ENCODE measurements at places on chromosomes 3 and 15.

DNA sequence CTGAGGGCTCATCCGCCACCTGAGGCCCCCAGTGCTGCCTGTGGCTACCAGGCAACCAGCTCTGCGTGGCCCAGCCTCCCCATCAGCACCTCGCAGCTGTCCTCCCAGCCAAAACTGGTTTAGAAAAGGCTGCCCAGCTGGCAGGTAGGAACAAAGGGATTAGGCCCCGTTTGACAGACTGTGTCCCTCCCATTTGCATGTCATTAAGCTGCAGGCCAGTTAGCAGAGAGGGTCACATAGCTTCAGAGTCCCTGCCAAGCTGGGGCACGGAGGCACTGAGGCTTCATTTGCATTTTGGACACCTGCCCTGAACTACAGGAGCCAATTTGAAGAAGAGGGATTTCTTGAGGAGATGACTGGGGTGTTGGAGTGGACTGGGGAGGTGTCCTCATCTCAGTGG, 177.9 kb downstream of the TLE3 start:
- no peaks in the 10 kb centered on the region for H3K27me3 ChIP-seq
- peaks cover 46% of the 10 kb centered on the region for H3K4me1 ChIP-seq
- DNase-seq: no peak
- H3K27ac ChIP-seq: no peak overlapping the region
- no peak overlapping the region for H3K4me3 ChIP-seq

DNA sequence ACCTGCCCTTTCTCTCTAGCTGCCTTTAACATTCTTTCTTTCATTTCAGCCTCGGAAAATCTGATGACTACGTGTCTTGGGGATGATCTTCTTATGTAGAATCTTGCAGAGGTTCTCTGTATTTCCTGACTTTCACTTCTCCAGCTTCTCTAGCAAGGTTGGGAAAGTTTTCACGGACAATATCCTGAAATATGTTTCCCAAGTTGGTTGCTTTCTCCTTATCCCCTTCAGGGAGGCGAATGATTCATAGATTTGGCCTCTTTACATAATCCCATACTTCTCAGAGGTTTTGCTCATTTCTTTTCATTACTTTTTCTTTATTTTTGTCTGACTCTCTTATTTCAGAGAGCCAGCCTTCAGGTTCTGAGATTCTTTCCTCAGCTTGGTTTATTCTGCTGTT, 62.1 kb upstream of the CCDC54 start:
- H3K4me1 ChIP-seq: no peaks in the 10 kb centered on the region
- no peak overlapping the region for H3K27ac ChIP-seq
- no peaks in the 10 kb centered on the region for H3K36me3 ChIP-seq
- H3K4me3 ChIP-seq: no peak overlapping the region
- DNase-seq: no peak

DNA sequence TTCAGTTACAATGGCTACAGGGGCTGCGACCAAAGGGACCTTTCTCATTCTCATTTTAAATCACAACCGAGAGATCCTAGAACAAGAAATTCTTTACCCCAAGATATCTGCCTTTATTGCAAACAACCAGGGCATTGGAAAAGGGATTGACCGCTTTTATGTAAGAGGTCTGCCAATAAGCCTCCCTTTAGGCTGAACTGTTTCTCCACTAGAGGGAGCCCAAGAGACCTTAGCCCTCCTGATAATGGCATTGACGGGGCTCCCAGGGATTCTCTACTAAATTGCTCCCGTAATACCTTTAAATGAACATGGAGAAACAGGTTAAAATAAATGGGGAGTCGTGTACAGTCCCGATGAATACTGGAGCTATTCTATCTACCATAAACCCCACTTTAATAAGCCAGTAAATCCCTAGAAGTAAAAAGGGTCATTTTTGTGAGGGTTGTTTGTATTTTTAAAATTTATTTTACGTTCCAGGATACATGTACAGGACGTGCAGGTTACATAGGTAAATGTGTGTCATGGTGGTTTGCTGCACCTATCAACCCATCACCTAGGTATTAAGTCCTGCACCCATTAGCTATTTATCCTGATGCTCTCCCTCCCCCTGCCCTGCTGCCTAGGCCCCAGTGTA, 7.5 kb upstream of the IGSF10 start:
- H3K4me1 ChIP-seq: no peaks in the 10 kb centered on the region
- no peak overlapping the region for H3K27ac ChIP-seq
- H3K36me3 ChIP-seq: no peaks in the 10 kb centered on the region
- no peak overlapping the region for H3K4me3 ChIP-seq

GRCh38 chr15:81516461-81516860, 142.4 kb upstream of the TMC3 start:
- H3K4me3 ChIP-seq: no peak overlapping the region
- H3K4me1 ChIP-seq: no peaks in the 10 kb centered on the region
- no peaks in the 10 kb centered on the region for H3K36me3 ChIP-seq
- no peak for DNase-seq
- H3K27me3 ChIP-seq: no peaks in the 10 kb centered on the region

GRCh38 chr3:60998858-60999257, 252.4 kb downstream of the FHIT start:
- H3K27me3 ChIP-seq: no peaks in the 10 kb centered on the region
- no peak for DNase-seq
- no peak overlapping the region for H3K27ac ChIP-seq
- no peak overlapping the region for H3K4me3 ChIP-seq

DNA sequence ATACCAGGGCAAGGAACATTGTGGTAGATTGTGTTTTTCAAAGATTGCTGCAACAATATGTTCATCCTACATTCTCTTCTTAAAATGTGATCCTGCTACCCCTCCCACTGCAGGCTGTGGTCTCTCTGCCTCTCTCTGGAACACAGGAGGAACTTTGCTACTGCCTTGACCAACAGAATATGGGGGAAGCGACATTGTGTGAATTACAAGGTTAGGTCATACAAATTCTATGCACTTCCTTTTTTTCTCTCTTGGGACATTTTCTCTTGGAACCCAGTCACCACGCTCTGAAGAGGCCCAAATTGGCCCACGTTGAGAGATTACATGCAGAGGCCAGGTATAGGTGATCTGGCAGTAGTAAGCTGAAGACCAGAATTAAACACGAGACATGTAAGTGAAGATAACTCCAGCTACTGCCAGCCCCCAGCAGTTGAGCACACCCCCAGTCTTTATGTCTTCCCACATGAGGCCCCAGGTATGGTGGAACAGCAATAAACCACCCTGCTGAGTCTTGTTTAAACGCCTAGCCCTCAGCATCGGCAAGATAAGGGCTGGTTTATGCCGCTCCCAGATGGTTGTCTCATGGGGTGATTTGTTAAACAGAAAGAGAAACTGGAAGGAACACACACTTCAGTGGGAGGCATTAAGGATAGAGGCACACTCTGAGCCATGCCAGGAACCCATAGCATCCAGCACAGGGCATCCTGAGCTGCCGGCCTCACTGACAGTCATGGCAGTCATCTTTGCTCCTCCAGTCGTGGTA, 59.9 kb downstream of the FAM43A start:
- no peaks in the 10 kb centered on the region for H3K27me3 ChIP-seq
- DNase-seq: no peak
- H3K27ac ChIP-seq: no peak overlapping the region
- H3K36me3 ChIP-seq: no peaks in the 10 kb centered on the region
- no peak overlapping the region for H3K4me3 ChIP-seq

DNA sequence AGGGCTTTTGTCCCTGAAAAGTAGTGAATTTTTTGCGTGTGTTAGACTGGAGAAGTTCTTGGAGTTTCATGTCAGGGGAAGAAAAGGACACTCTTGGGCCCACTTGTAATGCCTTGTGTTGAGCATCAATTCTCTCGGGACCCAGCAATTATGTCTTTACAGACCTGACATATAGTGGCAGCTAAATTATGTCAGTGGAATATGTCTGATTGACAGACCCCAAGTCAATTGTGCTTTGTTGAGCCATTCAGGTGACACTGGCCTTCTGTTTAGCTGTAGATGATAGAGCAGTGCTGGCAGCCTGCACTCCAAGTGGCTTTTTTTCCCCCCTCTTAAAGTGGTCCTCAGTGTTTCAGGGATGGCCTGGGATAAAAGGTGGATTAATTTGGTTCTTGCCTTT, 112.1 kb upstream of the AGBL1 start:
- H3K4me3 ChIP-seq: no peak overlapping the region
- H3K4me1 ChIP-seq: no peaks in the 10 kb centered on the region
- H3K36me3 ChIP-seq: no peaks in the 10 kb centered on the region

DNA sequence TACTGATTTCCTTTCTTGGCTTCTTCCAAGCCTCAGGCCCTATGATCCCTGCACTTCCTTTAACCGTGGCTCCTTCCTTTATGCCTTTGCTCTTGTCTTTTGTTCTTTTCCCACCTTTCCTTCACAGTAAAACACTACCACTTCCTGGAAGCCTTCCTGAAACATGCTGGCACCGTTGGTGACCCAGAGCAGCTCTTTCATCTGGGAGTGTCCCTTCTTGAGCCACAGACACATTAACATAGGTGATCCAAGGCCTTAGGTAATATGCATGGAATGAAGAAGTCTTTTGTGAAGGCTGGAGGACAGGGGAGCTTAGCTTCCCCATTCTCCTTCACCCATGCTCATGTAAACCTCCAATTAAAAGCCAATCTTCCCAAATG, 39.4 kb downstream of the AMOTL2 start:
- DNase-seq: no peak
- H3K27ac ChIP-seq: no peak overlapping the region
- H3K4me1 ChIP-seq: no peaks in the 10 kb centered on the region
- H3K36me3 ChIP-seq: no peaks in the 10 kb centered on the region
- peaks cover 3% of the 10 kb centered on the region for H3K27me3 ChIP-seq
- no peak overlapping the region for H3K4me3 ChIP-seq

Measured in B cell (primary cell).